ENCODE measurements at places on chromosomes 7 and 10.

- DNase-seq: no peak
These were observed 307.5 kb downstream of the CNTNAP2 start for GRCh38 chr7:146424084-146424483.

DNA sequence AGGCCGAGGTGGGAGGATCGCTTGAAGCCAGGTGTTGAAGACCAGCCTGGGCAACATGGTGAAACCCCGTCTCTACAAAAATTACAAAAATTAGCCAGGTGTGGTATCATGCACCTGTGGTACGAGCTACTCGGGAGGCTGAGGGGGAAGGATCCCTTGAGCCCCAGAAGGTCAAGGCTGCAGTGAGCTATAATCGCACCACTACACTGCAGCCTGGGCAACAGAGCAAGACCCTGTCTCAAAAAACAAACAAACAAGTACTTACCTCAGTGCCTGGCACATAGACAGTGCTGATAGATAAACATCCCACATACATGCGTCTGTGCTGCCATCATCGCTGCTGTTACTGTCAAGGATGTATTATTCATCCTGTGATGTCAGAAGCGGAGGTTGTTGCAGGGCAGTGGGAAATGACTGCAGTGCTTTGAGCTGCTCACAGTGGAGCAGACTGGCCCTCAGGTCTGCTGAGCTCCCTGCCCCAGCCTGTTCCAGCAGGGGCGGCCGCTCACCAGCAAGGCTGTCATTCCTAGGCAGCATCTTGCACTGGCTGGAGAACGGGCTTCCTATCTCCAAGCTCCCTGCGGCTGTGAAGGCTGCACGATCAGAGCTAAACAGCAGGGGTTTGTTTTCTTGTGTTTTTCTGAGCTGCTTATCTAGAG is 18.6 kb downstream of the FOXK1 start:
- no peak for DNase-seq

DNA sequence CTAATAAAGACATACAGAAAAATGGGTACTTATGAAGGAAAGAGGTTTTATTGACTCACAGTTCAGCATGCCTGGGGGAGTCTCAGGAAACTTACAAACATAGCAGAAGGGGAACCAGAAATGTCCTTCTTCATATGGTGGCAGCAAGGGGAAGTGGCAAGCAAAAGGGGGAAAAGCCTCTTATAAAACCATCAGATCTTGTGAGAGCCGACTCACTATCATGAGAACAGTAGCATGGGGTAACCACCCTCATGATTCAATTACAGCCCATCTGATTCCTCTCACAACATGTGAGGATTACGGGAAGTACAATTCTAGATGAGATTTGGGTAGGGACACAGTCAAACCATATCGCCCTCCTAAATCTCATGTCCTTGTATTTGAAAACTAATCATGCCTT is 1305.4 kb upstream of the SORCS1 start:
- no peak for DNase-seq

DNA sequence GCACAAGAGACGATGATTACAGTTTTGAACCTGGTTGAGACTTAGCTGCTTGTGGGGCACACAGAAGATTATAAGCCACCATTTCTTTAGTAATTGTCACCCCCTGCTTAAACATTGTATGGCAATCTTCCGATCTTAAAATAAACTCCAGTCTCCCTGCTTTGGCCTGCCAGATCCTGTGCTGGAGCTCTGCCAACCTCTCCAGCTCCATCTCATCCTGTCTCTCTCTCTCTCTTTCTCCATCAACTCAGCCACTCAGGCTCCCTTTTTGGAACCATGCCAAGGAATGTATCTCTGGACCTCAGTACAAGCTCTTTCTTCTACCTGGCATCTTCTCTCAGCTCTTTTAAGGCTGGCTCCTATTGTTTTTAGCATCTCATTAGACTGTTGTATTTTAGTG is 1053.2 kb downstream of the REEP3 start:
- DNase-seq: peak; percentile 63

DNA sequence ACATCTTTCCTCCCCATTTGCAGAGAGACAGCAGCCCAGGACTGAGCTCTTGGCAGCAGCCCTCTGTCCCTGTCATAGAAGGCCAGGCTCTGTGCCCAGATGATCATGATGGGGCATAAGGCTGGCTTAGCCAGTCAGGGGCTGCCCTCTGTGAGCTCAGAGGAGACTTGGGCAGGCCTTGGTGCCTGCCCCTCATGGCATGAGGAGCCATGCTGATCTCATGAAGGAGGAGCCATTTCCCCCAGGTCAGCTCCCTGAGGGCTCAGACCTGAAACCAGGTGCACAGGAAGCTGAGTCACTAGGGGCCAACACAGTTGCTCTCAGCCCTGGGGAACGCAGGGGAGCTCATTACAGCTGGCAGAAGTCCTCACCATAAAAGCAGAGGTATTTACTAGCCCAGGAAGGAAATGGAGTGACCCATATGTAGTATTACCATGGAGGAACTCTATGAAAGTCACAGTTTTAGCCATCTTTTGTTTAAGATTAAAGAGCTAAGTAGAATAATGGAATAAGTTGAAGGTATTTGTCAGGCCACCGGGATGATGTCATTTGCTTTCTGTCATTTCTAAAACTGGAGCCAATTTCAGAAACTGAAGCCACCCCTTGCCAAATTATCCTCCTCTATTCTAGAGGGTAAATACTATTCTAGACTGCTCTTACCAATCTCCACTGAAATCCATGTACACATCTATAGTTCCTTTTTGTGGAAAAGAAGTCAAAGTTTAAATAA is 362.4 kb upstream of the ZNF32 start:
- no peak for DNase-seq

DNA sequence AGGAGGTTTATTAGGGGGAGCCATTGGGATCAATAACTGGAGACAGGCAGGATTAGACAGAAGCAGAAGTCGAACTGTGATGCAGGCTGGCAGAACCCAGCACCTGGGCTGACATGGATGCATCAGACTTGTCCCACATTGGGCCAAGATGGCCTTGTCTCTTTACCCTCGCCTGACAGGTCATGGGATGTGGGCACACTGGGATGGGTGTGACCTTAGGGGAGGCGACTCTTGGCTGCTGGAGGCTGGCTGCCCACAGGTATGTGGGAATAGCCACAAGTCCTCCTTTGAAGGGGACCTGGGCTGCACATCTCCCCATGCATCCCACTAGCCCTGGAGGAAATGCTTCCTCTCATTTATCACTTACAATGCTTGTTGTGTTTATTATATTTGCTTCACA is 17.3 kb downstream of the NFE2L3 start:
- no peak for DNase-seq

- DNase-seq: no peak
These were observed 192.6 kb upstream of the C7orf33 start for GRCh38 chr7:148397985-148398384.

DNA sequence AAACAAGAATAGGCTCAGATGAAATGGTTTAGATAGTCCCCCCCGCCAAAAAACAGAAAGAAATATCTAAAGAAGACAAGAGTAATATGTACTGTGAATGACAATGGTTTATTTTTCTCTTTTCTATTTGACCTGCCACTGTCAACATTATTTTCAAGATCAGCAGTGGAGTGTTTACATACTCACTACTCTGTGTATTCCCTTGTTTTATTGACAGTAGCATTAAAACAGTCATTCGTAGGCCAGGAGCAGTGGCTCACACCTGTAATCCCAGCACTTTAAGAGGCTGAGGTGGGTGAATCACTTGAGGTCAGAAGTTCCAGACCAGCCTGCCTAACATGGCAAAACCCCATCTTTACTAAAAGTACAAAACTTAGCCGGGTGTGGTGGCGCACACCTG is 245.3 kb upstream of the SLC26A5 start:
- no peak for DNase-seq

DNA sequence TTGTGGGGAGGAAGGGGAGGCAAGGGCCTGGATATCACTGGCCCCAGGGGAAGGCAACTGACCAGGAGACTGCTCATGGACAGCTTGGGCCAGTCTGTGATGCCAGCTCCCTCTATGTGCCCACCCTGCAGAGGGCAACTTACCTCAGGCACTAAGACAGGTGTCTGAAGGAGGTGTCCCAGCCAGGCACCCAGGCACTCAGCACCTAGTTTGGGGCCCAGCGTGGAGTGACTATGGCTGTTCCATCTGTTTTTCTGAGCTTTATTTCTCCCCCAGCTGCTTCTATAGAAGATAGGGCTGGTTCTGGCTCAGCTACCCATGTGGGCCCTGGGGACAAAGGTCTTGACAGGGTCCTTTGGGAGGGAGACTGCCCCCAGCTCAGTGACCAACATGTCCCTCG is 150.6 kb upstream of the PCBD1 start:
- no peak for DNase-seq

DNA sequence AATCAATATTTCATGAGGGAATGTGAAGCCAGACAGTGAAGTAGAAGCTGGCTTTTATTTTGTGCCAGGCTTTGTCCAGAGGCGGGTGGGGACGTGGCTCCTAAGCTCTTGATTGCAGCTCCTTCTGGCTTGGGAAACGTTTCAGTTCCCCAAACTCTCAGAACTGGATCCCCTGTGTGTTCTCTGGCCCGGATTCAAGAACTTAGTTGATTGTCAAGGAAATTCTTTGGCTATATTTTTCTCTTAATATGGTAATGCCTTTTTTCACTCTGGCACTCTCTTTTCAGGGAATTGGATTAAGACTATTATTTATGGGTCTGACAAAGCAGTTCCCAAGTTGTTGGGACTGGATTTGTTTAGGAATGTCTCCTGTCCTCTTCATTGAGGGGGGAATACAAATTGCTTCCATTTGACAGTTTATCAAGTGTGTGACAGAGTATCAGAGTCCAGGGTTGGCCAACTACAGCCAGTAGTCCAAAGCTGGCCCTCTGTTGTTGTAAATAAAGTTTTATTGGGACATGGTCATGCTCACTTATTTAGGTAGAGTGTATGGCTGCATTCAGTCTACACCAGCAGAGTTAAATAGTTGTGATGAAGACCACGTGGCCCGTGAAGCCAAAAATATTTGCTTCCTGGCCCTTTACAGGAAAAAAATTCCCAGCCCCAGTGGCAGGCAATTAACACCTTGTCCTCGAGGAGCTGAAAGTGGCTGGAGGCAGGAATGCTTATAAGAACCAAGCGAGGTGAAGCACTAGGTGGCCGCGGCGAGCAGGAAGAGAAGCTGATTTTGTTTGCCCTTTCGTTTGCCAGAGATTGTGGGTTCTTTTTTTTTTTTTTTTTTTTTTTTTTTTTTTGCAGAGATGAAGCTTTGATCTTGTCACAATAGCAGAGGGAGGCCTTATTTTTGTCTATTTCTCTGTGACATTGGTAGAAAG is 34.3 kb downstream of the HTRA1 start:
- DNase-seq: no peak
